Activated CD4-positive, alpha-beta T cell treated with anti-CD3 and anti-CD28 coated beads for 36 hours (primary cell): ENCODE measurements at places on chromosomes 12 and 14. TPM values are rescaled to one million over a fixed set of nuclear protein-coding genes. Genes with fewer than 3 reads are reported as not detected.

GRCh38 chr14:89029961-89030694 is 205.7 kb downstream of the TTC8 start:
- DNase-seq, result no peak

DNA sequence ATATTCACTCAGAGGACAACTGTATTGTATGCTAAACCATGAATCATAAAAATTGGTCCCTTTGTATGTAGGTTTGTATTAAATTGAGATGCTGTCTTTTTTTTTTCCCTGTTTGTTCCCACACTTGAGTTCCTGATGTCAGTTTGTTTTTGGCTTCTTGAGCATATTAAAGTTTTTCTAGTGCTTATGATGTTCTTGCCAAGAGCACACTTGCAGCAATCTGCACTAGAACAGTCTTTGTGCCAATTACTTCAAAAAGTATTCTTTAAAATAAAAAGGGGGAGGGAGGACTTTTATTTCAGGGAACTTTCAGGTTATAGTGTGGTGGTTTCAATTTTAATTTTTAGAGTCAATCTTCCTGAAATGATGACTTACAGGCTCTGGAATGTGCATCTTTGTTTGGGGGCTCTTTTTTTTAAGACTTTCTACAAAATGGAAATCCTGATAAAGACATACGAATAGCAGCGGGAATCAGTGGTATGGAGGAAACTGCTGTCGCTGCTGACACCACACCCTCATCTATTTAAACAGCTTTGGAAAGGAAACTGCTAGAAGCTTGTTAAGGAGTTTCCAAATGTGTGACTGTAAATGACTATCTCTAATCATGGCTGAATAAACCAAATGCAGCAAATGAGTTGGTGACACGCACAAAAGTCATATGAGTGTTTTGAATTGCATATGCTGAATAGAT is 188.6 kb downstream of the EGLN3 start:
- no peak for DNase-seq

GRCh38 chr12:124764451-124764850 is 99.2 kb downstream of the SCARB1 start:
- DNase-seq, result peak; percentile 74

GRCh38 chr14:54738009-54738408 is 164.6 kb downstream of the GCH1 start:
- no peak for DNase-seq

- DNase-seq, result no peak
These were observed 365.7 kb downstream of the RPS29 start for GRCh38 chr14:49220492-49220891.

DNA sequence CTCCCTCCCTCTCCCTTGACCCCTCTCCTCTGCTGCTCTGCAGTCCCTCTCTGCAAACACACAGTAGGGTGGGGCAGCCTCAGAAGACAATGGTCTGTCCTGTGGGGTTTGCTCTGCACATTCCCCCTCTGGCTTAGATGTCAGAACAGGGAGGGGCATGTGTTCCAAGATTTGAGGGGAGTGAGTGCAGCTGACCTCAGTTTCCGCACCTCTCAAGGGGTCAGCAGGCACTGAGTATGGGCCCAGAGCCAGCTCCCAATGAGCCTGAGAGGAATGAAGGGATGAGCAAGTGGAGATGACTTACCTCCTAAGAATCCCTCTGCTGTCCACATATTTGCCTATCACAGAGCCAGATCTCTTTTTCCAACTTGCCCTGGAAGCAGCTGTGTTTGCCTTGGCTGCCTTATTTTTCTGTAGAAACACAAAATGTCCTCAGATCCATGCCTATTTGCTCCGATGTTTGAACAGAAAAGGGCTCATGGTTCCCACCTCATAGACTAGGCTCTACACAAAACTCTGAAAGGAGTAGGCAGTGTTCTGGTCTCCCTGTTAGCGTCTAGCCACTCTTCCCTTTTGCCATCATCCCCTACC is 111.4 kb downstream of the CRACR2A start:
- no peak for DNase-seq

DNA sequence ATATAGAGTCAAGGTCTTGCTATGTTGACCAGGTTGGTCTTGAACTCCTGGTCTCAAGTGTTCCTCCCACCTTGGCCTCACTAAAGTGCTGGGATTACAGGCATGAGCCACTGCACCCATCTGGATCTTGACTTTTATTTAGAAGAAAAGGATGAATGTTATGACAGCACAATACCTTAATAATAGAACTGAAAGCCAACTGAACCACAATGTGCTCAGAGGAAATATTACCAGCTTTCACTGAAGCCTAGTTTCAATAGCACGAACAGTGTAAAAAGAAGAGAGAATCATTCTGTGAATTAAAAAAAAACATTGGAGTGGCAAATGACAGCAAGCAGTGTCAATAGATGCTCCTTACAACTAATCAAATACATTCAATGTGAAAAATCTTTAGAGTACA is 239.2 kb upstream of the RMST start:
- DNase-seq, result no peak

- peak; percentile 4 for DNase-seq
These were observed 247.1 kb downstream of the MSRB3 start for GRCh38 chr12:65525491-65526141.

DNA sequence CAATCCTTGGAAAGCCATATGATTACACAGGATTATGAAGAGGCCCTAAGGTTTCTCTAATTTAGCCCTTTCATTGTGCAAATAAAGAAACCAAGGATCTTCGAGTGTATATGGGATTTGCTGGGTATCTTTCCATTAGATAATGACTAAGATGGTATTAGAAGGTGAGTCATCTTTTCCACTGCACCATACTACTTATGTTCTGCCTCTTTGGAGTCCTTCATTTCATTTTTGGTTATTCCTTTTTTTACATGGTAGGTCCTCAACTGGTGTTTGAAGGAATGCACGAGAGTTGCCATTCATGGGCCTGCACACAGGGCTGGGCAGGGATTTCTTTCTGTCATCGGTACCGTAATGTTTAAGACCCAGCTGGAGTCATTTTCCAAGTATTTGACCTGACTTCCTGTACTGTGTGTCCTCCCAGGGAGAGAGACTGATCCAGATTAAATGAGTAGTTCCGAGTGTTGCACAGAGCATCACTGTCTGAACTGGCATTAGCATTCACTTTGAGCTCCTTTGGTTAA is 85.7 kb downstream of the BORCS5 start:
- no peak for DNase-seq

- DNase-seq, result no peak
These were observed 381.3 kb downstream of the TMTC2 start for GRCh38 chr12:83067981-83068380.

GRCh38 chr14:98323836-98324235 is 948.2 kb downstream of the BCL11B start:
- no peak for DNase-seq

DNA sequence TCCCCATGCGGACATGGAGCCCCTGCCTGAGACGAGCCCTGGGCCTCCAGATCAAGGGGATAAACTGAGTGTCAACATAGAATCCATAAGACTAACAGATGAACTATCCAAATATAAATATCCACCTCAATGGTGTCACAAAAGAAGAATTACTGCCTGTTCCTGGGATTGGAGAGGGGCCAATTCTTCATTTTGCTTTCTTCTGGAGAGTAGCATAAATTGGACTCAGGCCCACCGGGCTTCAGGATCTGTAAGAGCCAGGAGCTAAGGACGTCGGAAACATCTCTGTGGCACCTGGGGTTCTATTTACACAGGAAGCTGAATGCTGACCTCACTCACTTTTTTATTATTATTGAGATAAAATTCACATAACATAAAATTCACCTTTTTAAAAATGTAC is 408.2 kb upstream of the CCDC196 start:
- DNase-seq, result no peak

DNA sequence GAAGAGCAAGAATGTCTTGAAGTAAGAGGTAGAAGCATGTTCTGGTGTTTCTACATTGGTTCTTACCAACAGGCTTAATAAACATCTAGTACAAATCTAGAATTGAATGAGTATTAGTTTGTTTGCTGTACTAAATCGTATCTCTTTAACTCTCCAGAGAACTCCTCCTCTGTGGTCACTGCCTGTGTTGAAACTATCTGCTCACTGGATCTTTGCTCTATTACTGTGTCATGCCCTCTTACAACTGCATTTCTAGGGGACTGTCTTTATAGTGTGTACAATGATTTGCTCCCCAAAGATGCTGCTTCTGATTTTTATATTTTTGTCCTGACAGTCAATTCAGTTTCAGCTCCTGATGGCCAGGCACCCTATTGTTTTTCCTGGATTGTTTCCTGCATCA is 50.1 kb upstream of the E2F7 start:
- DNase-seq, result no peak

GRCh38 chr14:73180385-73180805 is 44.1 kb downstream of the PSEN1 start:
- no peak for DNase-seq

CAPS2 gene
- 2.6 TPM for total RNA-seq

ZBTB42 gene
- total RNA-seq, result 2.0 TPM

MYF5 gene
- total RNA-seq, result not detected

ABCC9 gene
- total RNA-seq, result not detected
